ENCODE measurements at places on chromosomes 1 and 21.

DNA sequence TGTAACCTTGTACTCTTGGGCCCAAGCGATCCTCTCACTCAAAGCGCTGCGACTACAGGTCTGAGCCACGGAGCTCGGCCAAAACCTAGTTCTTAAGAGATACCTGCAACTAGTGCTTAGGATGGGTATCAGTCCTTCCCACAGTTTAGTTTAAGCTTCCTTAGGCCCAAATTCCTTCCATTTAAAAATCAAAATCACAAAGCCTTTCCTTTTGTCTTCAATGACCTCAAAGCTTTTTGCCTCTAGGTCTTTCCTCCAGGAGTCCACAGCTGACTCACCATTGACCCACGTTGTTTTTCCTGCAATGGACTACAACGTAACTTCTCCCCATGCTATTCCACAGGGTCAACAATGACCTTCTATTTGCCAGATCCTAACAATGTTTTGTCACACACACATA, 64.0 kb downstream of the APP start:
- DNase-seq = no peak

DNA sequence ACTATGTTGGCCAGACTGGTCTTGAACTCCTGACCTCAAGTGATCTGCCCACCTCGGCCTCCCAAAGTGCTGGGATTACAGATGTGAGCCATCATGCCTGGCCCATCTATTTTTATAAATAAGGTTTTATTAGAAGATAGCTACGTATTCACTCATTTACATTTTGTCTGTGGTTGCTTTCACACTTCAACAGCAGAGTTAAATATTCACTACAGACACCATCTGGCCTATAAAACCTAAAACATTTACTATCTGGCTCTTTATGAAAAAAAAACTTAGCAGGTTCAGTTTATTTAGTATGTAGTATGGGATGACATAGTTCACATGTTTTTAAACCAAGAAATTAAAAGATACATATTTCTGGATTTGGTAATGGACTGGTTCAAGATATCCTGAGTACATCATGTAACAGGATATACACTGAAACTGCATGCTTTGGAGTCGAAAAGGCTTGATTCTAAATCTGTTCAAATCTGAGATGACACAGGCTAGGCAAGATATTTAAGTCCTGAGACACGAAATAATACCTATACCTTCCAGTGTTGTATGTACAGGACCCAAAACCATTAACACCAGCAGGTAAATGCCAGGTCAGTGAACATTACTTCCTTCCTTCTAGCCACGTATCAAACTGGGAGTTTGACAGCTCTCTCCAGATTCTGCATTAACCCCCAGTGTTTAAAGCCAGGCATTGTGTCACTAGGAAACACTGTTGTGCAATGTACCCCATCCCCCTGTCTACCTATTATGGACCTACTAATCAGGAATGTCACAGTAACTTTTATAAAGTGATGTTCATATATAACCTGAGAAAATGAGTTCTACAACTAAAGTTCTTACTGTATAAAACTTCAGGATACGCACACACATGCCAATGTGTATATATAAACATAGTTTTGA, 54.3 kb upstream of the SDC3 start:
- no peak for DNase-seq

- peak; percentile 77 for DNase-seq
These were observed 24.2 kb upstream of the PHTF1 start for GRCh38 chr1:113783254-113784103.

DNA sequence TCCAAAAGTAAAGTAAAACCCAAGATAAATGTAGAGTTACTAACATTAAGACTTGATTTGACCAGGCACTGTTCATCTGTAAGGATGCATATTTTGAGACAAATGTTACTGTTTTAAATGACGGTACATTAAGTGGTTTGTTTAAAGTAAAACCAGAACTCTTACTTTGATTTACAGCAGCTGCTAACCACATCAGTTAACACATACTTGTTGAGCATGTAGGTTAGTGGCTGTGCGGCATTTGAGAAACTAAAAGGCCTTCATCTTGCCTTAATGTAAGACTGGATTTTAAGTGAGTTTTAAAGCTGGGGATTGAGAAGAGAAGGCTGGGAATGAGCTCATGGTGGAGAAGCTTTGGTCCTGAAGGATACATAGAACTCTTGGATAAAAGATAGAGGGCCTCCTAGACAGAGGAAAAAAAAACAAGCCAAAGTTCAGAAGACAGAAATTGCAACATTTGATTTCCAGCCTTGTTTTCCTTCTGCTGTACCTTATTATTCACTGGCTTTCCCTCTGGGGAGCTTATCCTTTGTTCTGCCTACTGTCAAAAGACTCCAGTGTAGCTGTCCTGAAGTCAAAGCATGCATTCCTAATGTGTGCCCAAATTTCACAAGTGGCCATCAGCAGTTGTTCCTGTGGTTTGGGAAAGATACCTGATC, 66.6 kb downstream of the MTR start:
- no peak for DNase-seq

- DNase-seq = no peak
These were observed 27.0 kb upstream of the ZFP69B start for GRCh38 chr1:40423264-40423642.

- no peak for DNase-seq
These were observed 22.2 kb downstream of the SLC2A1 start for GRCh38 chr1:42936309-42937078.

DNA sequence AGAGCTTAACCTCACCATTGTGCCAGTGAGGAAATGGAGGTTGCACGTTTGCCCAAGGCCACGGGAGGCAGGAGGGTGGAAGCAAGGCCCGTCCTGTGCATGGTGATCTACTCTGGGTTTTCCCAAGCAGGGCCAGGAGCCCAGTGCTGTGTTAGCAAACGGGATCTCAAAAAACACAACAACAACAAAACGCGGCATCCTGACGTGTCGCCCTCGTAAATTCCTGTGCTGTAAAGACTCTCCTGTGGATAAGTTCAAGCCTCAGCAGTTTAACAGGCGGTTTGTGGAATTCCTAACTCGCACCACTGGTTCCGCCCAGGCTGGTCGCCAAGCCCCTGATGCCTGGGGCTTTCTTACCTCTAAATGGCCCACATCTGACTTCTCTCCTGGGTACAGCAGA, 39.1 kb downstream of the TFF3 start:
- DNase-seq = no peak

DNA sequence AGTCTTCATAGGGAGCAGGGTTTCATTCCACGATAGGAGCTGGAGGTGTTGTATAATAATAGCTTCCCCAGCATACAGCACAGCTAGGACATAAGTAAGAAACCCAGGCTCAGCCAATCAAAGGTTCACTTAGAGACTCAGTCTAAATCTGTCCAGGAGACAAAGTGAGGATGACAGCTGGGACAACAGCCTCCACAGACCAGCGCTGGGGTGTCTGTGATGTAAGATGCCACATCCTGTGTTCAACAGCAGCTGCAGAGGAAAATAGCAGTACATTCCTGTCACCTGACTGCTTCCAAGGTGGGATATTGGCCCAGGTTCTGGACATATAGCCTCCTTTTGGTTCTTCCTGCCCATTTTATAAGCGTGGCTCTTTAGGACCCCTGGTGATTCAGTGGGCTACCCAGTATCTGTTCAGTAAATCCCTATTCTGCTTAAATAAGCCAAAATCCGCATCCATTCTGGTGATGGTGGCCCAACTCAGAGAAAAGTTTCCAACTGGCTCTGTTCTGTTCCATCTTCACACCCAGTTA, 176.8 kb upstream of the SYT6 start:
- DNase-seq = no peak

DNA sequence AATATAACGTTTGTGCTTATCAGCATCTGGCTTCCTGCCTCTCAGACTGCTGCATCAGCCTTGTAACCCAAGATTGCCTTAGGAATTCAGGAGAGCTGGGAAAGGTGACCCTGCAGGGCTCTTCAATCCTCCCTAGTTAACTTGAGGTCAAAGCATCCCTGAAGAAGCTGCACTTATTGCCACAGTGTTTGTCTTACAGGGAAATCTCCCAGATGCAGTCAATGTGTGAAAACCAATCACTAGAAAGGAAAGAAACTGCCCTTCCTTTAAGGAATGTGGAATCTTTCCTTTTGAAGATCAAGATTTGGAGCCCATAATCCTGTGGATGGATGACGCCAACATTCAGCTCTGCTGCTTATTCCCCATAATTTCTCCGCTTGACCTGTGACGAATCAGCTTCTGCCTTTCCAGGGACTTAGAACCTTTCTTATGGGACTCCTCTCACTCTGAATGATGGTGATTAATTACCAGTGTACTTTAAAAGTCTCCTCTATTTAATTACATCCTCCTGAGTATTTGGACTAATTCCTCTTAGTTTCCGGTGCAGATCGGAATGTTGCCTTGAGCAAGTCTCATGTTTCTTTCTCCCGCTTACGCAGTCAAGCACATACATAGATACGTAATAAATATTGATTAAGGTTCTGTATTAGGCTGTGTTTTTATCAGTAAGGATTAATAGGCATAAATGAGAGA, 14.4 kb downstream of the ADAMTS5 start:
- DNase-seq = no peak

GRCh38 chr1:75937034-75937433, 4.8 kb upstream of the ASB17 start:
- no peak for DNase-seq

- no peak for DNase-seq
These were observed 558.8 kb downstream of the KCNT2 start for GRCh38 chr1:196049407-196049806.

DNA sequence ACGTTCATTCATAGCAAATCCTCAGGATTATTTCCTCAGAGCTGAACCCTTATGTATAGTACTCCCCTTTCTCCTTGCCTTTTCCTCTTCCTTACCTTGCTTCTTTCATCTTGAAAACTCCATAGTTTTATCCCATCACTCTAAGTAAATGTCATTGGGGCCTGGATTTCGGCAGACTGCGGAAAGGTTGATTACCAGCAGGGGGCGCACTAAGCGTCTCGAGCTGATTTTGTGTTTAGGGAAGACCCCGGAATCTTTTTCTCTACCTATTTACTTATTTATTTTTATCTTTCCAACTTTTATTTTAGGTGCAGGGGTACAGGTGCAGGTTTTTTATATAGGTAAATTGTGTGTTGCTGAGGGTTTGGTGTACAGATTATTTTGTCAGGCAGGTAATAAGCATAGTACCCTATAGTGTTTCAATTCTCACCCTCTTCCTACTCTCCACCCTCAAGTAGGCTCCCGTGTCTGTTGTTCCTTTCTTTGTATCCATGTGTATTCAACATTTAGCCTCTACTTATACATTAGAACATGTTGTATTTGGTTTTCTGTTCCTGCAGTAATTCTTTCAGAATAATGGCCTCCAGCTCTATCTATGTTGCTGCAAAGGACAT, 11.4 kb upstream of the MTARC1 start:
- no peak for DNase-seq

DNA sequence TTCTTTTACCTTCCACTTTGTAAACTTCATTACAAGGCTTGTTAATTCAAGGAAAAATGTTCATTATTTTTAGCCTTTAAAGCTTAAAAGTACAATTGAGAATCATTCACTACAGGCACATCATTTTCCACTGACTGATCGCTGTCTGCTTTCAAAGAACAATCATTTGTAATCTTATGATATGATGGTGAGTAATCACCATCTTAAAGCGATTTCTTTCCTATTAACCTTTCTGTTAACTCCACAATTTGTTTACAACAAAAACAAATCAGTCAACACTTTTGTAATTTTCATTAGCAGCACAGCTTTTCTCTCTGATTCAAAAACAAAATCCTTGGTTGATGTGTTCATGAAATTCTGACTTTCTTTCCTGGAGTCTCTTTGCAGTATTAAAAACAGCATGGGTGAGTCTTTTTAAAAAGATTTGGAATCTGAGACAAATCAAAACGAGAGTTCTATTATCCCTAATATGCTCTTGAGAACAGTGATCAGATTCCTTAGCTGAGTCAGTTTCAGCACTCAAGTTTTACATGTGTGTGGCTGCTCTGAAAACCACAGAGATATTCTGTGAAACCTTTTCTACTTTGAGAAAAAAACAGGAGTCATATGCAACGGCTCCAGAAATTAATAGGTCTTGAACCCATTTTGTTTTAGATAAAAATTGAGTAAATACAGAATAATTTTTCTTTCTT, 145.8 kb upstream of the TMPRSS15 start:
- DNase-seq = no peak

DNA sequence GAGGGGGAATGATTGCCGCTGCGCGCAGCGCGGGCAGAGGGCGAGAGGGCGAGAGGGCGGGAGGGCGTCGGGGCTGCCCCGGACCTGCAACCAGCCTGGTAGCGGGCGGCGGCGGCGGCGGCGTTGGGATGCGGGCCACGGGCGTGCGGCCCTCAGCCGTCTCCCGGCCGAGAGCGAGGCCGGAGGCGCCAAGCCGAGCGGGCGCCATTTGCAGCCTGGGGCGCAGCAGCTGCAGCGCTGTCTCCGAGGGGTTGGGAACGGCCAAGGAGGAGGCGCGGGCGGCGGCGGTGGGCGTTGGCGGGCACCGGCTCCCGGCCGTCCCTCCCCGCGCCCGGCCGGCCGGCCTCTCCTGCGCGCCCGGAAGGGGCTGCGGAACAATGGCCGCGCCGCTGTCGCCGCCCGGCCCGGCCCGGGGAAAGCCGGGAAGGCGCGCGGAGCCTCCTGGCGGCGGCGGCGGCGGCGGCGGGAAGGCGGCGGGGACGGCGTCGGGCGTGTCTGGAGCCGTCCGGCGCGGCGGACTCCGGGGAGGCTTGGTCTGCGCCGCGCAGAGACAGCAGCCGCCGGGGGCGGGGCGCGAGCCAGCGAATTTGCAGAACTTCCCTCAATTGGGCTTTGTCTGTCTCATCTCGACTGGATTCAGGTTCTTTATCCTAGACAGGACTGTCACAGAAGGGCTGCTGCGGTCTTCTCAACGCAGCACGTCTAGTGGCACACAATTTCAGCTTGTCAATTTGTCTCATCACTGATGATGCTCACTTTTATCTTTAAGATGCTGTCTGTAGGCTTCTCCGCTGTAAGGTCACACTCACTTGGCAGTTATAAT, 35.7 kb downstream of the ZBTB8B start:
- DNase-seq = peak; percentile 79

- no peak for DNase-seq
These were observed 17.3 kb upstream of the DISP3 start for GRCh38 chr1:11461531-11462137.

DNA sequence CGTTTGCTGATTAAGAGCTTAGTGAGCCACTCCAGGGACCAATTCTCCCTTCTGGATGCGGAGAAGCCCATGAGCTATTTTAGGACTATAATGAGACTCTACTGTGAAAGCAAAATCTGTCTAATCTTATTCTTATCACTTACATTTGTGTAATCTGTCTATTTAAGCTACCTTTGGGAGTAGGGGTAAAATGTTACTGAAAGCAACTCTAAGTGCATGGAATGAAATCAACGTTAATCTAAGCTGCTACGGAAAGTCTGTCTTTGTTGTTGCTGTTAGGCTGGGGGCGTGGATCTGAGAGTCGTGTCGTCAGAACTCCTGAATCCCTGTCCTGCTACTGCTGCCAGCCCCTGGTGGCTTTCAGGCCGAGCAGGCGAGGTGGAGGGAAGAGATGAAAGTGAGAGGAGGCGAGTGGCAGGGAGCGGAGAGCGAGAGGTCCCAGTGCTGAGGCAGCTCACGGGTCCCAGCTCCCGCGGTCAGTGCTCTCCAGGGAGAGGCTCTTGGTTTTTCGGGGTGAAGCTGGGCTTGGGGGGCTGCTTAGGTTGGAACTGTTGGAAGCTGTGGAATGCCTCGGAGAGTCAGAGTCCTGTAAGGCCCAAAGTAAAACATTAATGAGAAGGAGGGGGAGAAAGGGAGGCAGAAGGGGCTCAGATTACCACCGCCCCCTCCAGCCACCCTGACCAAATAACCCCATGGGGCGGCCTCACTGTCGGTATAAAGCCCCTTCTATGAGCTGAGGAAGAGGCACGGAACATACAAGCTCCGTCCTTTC, 53.9 kb downstream of the COQ8A start:
- no peak for DNase-seq
